Skeletal muscle tissue (tissue), 5 donors: ENCODE measurements at places on chromosomes 4 and X. TPM values are rescaled to one million over a fixed set of nuclear protein-coding genes. Genes with fewer than 3 reads are reported as not detected.

The RAP1GDS1 gene
- 27.7 TPM for total RNA-seq

The NALF2 gene
- total RNA-seq, result not detected

The FHDC1 gene
- 3.7 TPM for total RNA-seq

The SYP gene
- 1.0 TPM for total RNA-seq

The GAGE1 gene
- not detected for total RNA-seq

The FGFBP2 gene
- not detected for total RNA-seq

The SCFD2 gene
- 16.2 TPM for total RNA-seq

The USP26 gene
- not detected for total RNA-seq

The CCNB3 gene
- total RNA-seq, result under 0.01 TPM

The LINC00632 gene
- 6.8 TPM for total RNA-seq

The UCHL1 gene
- 12.5 TPM for total RNA-seq

The OPRPN gene
- not detected for total RNA-seq

The RNF212 gene
- total RNA-seq, result 3.7 TPM

The TEX11 gene
- total RNA-seq, result not detected

The STPG2 gene
- total RNA-seq, result 0.52 TPM

The VSIG1 gene
- not detected for total RNA-seq

The CT45A10 gene
- not detected for total RNA-seq

The CPZ gene
- 11.5 TPM for total RNA-seq

The ANKRD50 gene
- total RNA-seq, result 77.8 TPM

The ZNF182 gene
- 2.6 TPM for total RNA-seq

The NOX1 gene
- total RNA-seq, result not detected

The RBMXL3 gene
- not detected for total RNA-seq

The KCTD8 gene
- not detected for total RNA-seq

The TMPRSS11B gene
- not detected for total RNA-seq

The MAGEB10 gene
- not detected for total RNA-seq

The CYTL1 gene
- 2.1 TPM for total RNA-seq

The PDLIM3 gene
- total RNA-seq, result 415 TPM

The NUDT10 gene
- total RNA-seq, result 1.0 TPM

The ZFYVE28 gene
- total RNA-seq, result 1.0 TPM

The MTNR1A gene
- not detected for total RNA-seq

The GABRA4 gene
- under 0.01 TPM for total RNA-seq
